Activated CD8-positive, alpha-beta memory T cell treated with anti-CD3 and anti-CD28 coated beads for 4 hours (primary cell): ENCODE measurements at places on chromosomes 4 and X.

GRCh38 chr4:16608611-16609125 lies 289.8 kb downstream of the LDB2 start:
- no peak for DNase-seq

GRCh38 chr4:2301225-2301642 lies 39.3 kb upstream of the MXD4 start:
- DNase-seq, result no peak

DNA sequence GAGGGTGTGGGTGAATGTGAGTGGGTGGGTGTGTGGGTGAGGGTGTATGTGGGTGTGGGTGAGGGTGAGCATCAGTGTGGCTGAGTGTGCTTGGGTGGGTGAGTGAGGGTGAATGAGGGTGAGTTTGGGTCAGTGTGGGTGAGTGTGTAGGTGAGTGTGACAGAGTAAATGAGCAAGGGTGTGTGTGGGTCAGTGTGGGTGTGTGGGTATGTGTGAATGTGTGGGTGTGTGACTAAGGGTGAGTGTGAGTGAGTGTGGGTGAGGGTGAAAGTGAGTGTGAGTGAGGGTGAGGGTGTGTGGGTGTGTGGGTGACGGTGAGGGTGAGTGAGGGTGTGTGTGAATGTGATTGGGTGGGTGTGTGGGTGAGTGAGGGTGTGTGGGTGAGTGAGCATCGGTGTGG lies 1676.7 kb upstream of the TENM3 start:
- DNase-seq, result no peak

- no peak for DNase-seq
These were observed 541 bp upstream of the GABRA3 start for GRCh38 chrX:152451731-152451980.

GRCh38 chr4:37675587-37676290 lies 10.4 kb downstream of the RELL1 start:
- DNase-seq, result no peak

- no peak for DNase-seq
These were observed 37.7 kb upstream of the PLAC1 start for GRCh38 chrX:134695999-134696398.

DNA sequence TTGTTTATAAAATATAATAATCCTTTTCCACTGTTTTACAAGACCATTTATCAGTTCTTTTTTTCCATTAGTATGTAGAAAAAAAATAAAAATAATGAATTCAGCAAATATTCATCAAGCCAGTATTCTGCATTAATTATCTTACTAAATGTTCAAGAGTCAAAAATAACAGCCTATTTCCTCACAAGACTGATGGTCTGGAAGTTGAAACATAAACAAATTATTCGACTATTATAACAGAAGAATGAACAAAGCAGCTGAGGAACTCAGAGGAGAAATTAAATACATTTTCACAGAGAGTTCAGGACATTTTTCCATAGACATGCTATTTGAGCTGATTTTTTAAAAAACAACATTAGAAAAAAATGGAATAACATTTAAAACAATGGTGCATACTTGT lies 2594.8 kb downstream of the ARAP2 start:
- DNase-seq, result no peak

DNA sequence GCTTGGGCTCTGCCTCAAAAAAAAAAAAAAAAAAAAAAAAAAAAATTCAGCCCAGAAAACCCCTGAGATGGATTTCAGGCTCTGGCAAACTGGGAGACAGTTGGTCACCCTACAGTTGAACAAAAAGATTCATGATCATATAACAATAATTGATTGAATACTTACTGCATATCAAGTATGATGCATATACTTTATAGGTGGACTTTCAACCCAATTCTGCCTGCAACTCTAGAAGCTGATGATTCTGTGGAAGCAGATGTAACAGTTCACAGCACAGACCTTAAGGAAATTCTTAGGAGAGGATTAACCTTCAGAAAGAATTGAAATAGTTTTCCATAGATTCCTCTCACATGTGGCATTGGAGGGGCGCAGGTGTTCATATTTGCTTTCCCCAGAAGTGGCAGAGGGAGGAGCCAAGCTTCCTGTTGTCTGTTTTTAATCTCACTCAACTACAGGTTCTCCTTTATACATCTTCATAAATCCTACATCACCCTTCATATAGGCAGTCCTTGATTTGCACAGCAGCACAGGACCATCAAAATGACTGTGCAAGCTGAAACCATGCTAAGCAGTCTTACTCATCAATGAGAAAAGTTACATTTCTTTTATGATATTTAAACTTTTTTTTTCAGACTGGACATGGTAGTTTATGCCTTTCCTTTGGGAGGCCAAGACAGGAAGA lies 149.4 kb upstream of the KLF3 start:
- no peak for DNase-seq

GRCh38 chr4:153266988-153267387 lies 62.7 kb downstream of the TRIM2 start:
- no peak for DNase-seq

- DNase-seq, result no peak
These were observed 48.4 kb downstream of the MTM1 start for GRCh38 chrX:150616863-150617198.

- no peak for DNase-seq
These were observed 493.8 kb upstream of the ZFP42 start for GRCh38 chr4:187501731-187502130.

DNA sequence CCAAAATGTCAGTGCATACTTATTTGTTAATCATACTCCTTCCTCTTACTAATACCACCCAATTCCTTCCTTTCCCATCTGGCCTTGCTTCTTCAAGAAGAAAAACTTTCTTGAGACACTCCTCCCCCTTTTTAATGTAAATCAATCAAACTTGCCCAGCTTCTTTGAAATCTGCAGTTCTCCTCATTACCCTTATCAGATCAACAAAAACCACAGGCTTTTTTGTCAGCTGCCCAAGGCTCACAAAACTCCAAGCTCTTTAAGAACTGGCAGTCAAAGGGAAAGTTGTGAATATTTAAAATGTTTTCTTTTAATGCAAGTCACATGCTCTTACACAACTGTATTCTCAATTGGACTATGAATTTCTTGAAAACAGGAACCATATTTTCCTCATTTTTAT lies 11.3 kb upstream of the MYOZ2 start:
- no peak for DNase-seq

GRCh38 chr4:106366026-106366425 lies 2.6 kb downstream of the GIMD1 start:
- no peak for DNase-seq

GRCh38 chr4:29310252-29310651 lies 1409.9 kb upstream of the PCDH7 start:
- no peak for DNase-seq

- no peak for DNase-seq
These were observed 1569.7 kb upstream of the IGFBP7 start for GRCh38 chr4:58679886-58680285.

GRCh38 chr4:156771171-156771837 lies 200.3 kb downstream of the PDGFC start:
- no peak for DNase-seq

DNA sequence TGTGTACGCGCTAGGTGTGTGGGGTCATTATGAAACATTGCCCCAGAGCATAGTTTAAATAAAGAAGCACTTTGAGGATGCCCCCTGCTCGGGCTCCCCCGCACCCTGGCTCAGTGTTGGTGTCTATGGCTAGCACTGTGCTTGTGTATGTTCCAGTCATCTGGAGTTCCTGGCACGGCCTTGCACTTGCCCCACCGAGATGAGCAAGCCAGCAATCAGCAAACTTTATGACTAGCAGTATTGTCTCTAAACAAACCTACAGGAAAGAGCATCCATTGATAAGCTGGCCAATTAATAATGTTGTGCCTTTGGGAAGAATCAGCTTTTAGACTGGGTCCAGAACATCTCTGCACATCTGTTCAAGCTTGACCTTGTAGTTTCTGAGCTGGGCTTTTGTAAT lies 707 bp upstream of the SHROOM4 start:
- no peak for DNase-seq

DNA sequence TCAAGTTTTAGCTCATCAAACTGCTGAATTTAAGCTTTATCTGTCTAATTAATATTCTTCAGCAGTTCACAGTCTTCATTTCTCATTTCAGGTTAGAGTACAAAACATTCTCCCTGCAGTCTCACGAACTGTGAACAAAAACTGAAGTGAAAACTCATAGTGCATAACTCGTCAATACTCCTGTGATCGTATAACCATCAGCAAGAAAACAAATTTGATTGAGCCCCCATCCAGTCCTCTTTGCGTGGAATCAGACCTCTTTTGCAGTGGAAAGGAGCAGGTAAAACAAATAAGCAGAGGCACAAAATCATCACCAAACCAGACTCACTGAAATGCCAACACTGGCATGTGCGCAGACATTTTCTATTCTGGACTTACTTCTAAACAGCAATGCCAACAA lies 12.7 kb downstream of the ADAM29 start:
- DNase-seq, result no peak

DNA sequence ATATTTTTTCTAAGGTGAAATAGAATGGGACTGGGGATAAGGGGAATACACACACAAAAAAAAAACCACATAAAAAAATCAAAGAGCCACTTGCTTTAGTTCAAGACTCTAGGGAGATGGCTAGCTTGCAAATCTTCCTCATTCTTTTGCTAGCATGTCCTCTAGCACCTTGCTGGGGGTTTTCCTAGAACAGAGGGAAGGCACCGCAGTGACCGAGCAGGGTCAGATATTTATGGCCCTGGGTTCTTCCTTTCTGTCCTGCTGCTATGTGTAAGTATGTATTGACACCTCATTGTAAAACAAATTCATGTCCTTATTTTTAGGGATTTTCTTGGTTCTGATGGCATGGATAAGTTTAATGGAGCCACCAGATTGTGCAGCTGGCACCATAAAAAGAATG lies 81.2 kb downstream of the SHISA3 start:
- no peak for DNase-seq

GRCh38 chr4:105329081-105329480 lies 144.8 kb downstream of the PPA2 start:
- no peak for DNase-seq

- DNase-seq, result no peak
These were observed 221.5 kb downstream of the PCDH18 start for GRCh38 chr4:137310593-137311490.

DNA sequence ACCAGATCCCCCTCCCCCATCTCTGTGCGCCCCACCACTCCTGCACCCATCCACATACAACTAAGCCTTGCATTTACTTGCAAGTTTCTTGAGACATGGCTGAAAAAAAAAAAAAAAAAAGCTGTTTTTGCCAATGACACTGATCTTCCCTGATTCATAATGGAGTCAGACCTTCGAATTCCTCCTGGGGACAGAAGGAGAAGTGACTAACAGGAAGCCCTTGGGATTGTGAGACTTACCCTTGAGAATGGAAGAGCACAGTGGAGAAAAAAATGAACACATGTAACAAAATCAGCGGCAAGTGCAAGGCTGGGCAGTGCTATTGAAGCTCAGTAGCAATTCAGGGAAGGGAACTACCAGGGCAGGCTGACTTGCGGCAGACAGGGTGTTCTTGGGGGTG lies 288.4 kb downstream of the BCOR start:
- DNase-seq, result no peak

GRCh38 chrX:1481636-1482529 lies 29.2 kb upstream of the ASMTL start:
- DNase-seq, result peak; percentile 62

DNA sequence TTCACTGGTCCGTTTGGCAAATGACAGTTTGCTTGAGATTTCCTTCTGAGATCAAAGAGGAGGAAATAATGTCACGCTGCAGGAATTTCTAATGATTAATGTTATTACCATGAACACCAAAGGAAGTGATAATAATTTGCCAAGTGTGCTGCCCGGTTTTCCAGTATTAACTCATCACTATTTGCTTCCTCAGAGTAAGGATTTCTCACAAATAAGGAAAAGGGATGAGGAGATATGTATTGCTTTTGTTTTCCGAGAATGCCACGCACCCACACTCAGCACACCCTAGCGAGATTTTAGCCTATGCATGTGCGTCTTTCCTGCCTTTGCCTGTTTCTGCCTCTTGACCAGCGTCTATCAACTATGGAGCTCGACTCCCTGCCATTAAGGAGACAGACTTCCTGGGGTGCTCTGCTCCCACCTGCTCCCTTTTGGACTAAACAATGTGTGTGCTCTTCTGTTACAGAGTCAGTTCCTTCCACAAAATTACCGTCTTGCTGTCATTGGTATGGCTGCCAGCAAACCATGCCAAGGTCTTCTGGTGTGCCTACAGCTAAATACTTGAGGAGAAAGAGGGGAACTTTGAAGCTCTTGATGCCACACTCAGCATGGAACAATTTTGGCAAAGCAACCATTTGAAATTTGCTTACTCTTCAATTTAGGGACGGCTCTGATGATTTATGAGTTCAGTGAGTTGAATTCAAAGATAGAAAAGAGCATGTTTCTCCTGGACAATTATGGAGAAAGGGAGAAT lies 393.1 kb upstream of the ZFP42 start:
- no peak for DNase-seq

DNA sequence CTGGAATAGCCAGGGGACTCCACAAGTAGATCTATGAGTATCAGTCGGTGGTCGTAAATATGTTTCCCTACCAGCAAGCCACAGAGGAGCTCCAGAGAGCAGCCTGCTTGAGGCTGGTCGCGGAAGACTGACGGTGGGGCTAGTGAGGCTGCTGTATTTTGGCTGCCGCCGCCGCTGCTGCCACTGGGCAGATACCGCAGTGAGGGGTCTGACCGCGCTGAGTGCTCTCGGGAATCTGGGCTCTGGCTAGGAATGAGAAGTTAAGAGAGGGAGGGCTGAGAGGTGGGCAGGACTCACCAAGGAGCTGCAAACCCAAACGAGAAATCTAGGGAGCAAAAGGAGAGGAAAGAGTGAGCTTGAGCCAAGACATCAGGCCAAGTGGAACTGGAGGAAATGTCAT lies at the start of gene EXOC1L:
Gene EXOC1L (plus strand): TSS at position 157 of the 400 bp plus-strand sequence. CDS start 237 bp downstream, at position 394.
- no peak for DNase-seq

DNA sequence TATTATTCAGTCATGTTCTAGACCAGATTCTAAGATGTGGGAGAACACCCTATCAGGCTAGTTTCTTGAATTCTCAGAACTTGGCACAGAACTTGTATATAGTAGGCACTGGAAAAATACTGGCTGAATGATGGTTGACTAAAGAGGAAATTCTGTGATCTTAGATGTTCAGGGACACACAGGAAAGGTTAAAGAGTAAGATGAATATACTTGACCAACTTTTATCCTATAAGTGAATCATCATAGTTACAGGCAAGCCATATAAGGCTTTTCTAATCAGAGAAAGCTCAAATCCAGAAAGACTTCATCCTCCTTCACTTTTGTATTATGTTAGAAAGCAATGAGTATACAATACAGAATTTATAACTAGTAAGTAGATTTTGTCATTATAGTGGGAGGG lies 53.8 kb downstream of the SEPTIN11 start:
- DNase-seq, result no peak

- DNase-seq, result no peak
These were observed 7.8 kb downstream of the QDPR start for GRCh38 chr4:17504081-17504480.
